ENCODE measurements at places on chromosomes 4 and X. TPM values are rescaled to one million over a fixed set of nuclear protein-coding genes. Genes with fewer than 3 reads are reported as not detected.

- H3K4me1 ChIP-seq: no peaks in the 10 kb centered on the region
- no peaks in the 10 kb centered on the region for H3K36me3 ChIP-seq
- no peak for DNase-seq
These were observed 44.3 kb downstream of the TSPAN5 start for GRCh38 chr4:98614094-98614493.

GRCh38 chr4:28225050-28225449 lies 1364.4 kb downstream of the STIM2 start:
- H3K27me3 ChIP-seq: no peaks in the 10 kb centered on the region
- no peak overlapping the region for H3K27ac ChIP-seq
- H3K4me3 ChIP-seq: no peak overlapping the region
- DNase-seq: no peak
- H3K4me1 ChIP-seq: no peaks in the 10 kb centered on the region

DNA sequence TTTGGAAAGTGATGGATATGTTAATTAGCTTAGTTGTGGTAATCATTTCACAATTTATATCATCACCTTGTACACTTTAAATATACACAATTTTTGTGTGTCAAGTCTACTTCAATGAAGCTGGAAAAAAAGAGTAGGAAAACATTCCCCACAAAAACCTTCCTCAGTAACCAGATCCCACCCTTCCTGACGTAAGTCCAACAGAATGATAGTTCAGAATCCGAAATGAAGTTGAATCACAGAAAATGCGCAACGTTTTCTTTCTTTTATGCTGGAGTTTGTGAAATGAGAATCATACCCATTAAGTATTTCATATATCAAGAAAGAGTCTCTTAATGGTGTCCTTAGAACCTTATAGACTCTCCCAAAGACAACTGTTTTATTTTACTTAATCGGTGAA lies 292.9 kb downstream of the USP46 start:
- H3K27ac ChIP-seq: no peak overlapping the region
- no peak overlapping the region for H3K4me3 ChIP-seq
- no peaks in the 10 kb centered on the region for H3K36me3 ChIP-seq
- H3K27me3 ChIP-seq: no peaks in the 10 kb centered on the region
- DNase-seq: no peak

DNA sequence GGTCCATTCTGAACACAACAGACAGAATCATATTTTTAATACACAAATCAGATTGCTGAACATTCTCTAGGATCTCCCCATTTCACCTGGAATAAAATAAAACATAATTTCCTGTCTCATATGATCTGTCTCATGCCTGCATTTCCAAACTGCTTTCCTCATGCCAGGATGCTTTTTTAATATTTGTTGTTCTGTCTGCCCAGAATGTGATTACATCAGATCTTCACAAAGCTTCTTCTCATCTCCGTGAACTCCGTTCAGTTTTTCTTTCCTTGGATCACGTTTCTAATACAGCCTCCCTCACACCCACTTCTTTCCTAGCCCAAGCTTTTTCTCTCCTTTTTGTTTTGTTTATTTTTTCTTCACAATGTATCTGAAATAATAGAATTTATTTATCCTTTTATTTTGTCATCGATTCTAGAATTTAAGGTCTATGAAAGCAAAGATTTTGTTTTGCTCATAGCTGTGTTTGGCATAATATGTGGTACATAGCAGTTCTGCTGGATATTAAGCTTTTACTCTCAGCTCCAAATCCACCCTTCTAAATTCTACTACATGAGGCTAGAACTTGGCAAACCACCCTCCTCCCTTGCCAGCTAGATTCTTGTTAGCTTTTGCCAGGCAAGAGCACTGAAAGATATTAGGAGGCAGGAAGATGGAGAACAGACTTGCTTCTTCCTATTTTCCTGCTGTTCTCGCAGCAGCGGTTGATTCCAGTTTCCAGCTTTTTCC lies 165.5 kb upstream of the SLIT2 start:
- no peak for DNase-seq
- no peaks in the 10 kb centered on the region for H3K27me3 ChIP-seq
- no peaks in the 10 kb centered on the region for H3K36me3 ChIP-seq
- no peaks in the 10 kb centered on the region for H3K4me1 ChIP-seq
- H3K27ac ChIP-seq: no peak overlapping the region
- no peak overlapping the region for H3K4me3 ChIP-seq

- no peak overlapping the region for H3K27ac ChIP-seq
- no peak for DNase-seq
- no peak overlapping the region for H3K4me3 ChIP-seq
- no peaks in the 10 kb centered on the region for H3K27me3 ChIP-seq
These were observed 15.1 kb upstream of the REPS2 start for GRCh38 chrX:16931371-16931770.

- H3K4me3 ChIP-seq: no peak overlapping the region
- DNase-seq: no peak
- H3K4me1 ChIP-seq: no peaks in the 10 kb centered on the region
- no peak overlapping the region for H3K27ac ChIP-seq
- H3K27me3 ChIP-seq: no peaks in the 10 kb centered on the region
These were observed 195.6 kb upstream of the TACR3 start for GRCh38 chr4:103915224-103915869.

The SAGE1 gene
- not detected for total RNA-seq

The CFAP47 gene
- not detected for total RNA-seq

DNA sequence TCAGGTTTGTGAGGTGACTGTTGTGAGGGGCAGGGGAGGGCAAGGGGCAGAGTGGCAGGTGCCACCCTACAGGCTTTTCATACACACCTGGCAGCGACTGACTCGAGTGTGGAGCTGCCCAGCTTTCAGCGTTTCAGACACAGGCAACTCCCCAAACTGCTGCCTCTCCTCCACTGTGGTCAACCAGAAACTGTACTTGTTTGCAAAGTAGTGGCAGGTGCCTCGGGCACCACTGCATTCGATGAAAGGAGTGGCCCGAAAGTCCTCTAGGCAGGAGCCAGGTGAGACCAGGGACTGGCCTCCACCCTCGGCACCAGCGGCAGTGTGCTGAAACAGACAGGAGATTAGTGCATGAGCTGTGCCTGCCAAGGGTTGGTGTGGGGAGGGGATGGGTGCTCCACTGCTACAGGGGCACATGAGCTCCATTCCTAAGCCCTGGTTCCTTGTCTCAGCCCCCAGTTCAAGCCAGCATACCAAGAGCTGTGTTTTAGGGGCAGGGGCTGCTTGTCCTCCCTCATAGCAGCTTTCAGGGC lies 65.4 kb downstream of the ATG4A start:
- no peak overlapping the region for H3K27ac ChIP-seq
- peak; percentile 13 for DNase-seq
- no peak overlapping the region for H3K4me3 ChIP-seq
- H3K4me1 ChIP-seq: no peaks in the 10 kb centered on the region
- no peaks in the 10 kb centered on the region for H3K27me3 ChIP-seq

DNA sequence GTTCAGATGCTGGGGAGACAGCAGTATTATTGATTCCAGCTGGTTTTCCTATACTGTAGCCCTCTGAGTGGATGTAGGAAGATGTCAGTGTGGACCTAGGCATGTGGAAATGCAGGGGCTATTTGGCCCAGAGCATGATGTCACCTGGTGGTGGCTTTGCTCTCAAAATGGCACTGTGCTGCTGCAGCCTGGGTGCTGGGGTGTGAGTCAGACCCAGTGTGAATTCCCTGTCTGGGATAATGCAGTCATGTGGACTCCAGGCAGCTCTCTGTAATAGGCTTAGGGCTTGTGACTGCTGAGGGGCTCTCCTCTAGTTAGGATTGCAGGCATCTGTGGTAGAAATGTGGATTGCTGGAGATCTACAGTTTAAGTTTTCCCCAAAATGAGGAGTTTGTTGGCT lies 70.7 kb downstream of the DCAF8L2 start:
- no peak overlapping the region for H3K4me3 ChIP-seq
- no peak overlapping the region for H3K27ac ChIP-seq
- no peaks in the 10 kb centered on the region for H3K4me1 ChIP-seq
- DNase-seq: no peak
- no peaks in the 10 kb centered on the region for H3K27me3 ChIP-seq
- H3K36me3 ChIP-seq: no peaks in the 10 kb centered on the region

The CYP4V2 gene
- 44.0 TPM for total RNA-seq

DNA sequence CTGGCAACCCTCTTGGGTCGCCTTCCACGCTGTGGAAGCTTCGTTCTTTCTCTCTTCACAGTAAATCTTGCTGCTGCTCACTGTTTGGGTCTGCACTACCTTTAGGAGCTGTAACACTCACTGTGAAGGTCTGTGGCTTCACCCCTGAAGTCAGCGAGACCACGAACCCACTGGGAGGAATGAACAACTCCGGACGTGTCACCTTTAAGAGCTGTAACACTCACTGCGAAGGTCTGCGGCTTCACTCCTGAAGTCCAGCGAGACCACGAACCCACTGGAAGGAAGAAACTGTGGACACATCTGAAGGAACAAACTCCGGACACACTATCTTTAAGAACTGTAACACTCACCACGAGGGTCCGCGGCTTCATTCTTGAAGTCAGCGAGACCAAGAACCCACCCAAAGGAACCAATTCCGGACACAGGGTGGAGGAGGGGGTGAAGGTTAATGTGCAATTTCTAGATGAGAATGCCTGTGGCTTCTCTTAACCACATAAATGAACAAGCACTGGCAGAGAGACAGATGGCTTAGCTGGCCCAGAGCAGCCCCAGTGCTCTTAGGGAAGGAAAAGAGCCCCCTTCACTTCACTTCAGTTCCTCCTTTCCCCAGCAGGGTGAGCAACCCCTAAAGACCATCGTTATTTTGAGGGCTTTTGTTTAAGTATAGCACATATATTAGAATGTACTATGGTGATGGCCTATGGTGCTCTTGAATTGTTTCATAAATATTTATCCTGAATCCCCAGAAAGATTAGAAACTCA lies 73.0 kb downstream of the LUZP4 start:
- no peak overlapping the region for H3K27ac ChIP-seq
- DNase-seq: no peak
- H3K4me3 ChIP-seq: no peak overlapping the region
- no peaks in the 10 kb centered on the region for H3K27me3 ChIP-seq
- H3K36me3 ChIP-seq: no peaks in the 10 kb centered on the region
- no peaks in the 10 kb centered on the region for H3K4me1 ChIP-seq

GRCh38 chrX:153884136-153884535 lies 1.8 kb downstream of the L1CAM start:
- DNase-seq: no peak
- H3K27me3 ChIP-seq: peaks cover 65% of the 10 kb centered on the region
- no peak overlapping the region for H3K4me3 ChIP-seq
- no peaks in the 10 kb centered on the region for H3K4me1 ChIP-seq
- H3K36me3 ChIP-seq: no peaks in the 10 kb centered on the region

- no peaks in the 10 kb centered on the region for H3K27me3 ChIP-seq
- H3K4me3 ChIP-seq: no peak overlapping the region
- H3K4me1 ChIP-seq: no peaks in the 10 kb centered on the region
- DNase-seq: no peak
These were observed 15.9 kb downstream of the SH3TC1 start for GRCh38 chr4:8215001-8215427.

GRCh38 chrX:141936080-141936479 lies 32.4 kb downstream of the MAGEC1 start:
- DNase-seq: no peak
- no peak overlapping the region for H3K27ac ChIP-seq
- H3K36me3 ChIP-seq: no peaks in the 10 kb centered on the region
- H3K27me3 ChIP-seq: no peaks in the 10 kb centered on the region
- H3K4me3 ChIP-seq: no peak overlapping the region

DNA sequence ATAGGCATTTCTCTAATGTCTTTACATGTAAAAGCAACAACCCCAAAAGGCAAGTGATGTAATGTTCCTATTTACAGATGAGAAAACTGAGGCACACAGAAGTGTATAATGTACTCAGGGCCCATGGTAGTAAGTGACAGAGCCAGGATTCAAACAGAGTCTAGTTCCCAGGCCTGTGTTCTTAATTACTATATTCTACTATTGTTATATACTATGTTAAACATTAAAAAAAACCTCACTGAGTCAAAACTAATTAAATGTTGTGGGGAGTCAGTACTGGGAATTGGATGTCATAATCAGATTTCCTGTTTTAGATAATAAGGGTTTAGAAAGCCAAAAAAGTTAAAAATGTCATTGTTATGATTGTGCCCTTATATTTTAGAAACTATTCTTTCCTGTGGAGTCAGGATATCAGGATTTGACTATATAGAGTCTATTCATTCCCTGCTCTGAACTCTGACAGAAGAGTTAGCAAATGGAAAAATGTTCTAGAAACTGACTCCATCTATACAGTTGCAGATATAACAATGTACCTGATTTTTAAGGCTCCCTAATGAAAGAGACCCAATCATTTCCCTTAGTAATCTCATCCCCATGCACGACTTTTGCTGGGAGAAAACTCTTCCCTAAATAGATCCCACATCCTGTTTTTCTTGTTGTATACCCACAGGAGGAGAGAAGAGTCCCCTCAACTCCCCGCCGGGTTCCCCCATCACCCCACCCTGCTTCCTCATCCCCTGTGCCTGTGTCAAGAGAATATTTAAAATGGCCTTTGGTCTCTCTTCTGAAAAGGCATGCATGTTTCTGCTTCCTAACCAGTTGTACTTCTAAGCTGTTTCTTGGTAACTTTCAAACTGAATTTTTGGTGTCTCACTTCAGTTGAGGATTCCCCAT lies 69.7 kb downstream of the REELD1 start:
- no peaks in the 10 kb centered on the region for H3K4me1 ChIP-seq
- no peak for DNase-seq
- no peaks in the 10 kb centered on the region for H3K27me3 ChIP-seq
- no peak overlapping the region for H3K4me3 ChIP-seq
- no peak overlapping the region for H3K27ac ChIP-seq

DNA sequence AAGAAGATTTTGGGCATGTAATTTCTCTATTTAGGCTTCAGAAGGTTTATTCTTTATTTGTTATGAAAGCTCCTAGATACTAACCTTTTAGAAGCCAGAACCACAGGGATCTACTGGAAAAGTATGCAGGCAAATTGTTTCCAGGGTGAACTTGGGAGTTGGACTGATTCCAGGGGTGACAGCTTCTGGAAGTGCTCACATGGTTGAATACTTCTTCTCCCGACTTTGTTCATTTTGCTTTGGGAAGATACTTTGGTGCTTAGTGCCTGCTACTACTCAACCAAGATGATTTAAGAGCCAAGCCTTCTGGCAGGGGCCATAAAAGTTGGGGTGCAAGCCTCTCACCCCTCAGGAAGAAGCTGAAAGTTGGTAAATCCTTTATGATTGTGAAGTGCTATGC lies 445.6 kb downstream of the ACTRT1 start:
- no peaks in the 10 kb centered on the region for H3K36me3 ChIP-seq
- H3K4me1 ChIP-seq: no peaks in the 10 kb centered on the region
- no peak overlapping the region for H3K4me3 ChIP-seq
- no peaks in the 10 kb centered on the region for H3K27me3 ChIP-seq

The ADH1A gene
- total RNA-seq: not detected

- no peak overlapping the region for H3K4me3 ChIP-seq
- peak overlapping the region; percentile 79 for H3K27ac ChIP-seq
- H3K4me1 ChIP-seq: no peaks in the 10 kb centered on the region
- H3K27me3 ChIP-seq: no peaks in the 10 kb centered on the region
- H3K36me3 ChIP-seq: no peaks in the 10 kb centered on the region
These were observed 2.3 kb upstream of the SASH3 start for GRCh38 chrX:129777218-129778030.

DNA sequence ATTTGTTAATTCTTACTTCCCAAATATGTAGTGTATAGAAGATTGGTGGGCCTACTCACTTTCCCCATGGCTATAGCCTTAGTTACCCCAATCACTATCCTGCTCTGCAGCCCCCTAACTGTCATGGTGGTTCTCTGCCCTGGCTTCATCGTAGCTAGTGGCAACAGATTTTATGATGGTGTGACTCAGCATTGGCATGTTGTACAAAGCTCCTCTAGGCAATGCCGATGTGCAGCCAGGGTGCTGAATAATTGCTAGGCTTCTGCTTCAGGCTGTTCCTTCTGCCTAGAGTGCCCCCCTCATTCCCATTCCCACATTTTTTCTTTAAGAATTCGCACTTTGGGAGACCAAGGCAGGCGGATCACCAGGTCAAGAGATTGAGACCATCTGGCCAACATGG lies 35.2 kb downstream of the AFF2 start:
- no peak overlapping the region for H3K4me3 ChIP-seq
- H3K36me3 ChIP-seq: no peaks in the 10 kb centered on the region
- no peaks in the 10 kb centered on the region for H3K4me1 ChIP-seq
- no peak overlapping the region for H3K27ac ChIP-seq
- no peak for DNase-seq
